ENCODE measurements at places on chromosomes 2 and 18. TPM values are rescaled to one million over a fixed set of nuclear protein-coding genes. Genes with fewer than 3 reads are reported as not detected.

GRCh38 chr2:49226360-49226759 lies 72.0 kb upstream of the FSHR start:
- no peak for DNase-seq

- no peak for DNase-seq
These were observed 187.3 kb upstream of the TNP1 start for GRCh38 chr2:217047209-217047608.

- DNase-seq: peak; percentile 67
These were observed at the start of gene CCDC178 for GRCh38 chr18:33440060-33441043. CCDC178 (minus strand) TSS chr18:33440721; CDS start chr18:33412088, 28,633 bp downstream.

DNA sequence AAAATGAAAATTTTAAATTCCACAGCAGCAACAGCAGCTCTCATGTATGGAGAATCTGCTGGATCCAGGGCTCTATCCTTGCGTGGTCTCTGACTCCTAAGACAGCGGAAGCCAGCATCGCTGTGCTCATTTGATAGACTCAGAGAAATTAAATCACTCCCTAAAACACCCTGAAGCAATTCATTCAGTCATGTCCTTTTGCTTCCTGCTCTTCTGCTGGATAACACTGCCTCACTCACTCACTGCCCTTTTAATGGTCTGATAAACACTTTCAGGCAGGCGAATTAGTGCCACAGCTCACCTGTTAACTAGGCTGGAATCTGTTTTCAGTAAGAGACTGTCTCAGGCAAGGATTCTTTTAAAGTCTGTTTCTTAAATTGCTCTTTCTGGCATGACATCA lies 10.0 kb downstream of the WIPF1 start:
- no peak for DNase-seq

DNA sequence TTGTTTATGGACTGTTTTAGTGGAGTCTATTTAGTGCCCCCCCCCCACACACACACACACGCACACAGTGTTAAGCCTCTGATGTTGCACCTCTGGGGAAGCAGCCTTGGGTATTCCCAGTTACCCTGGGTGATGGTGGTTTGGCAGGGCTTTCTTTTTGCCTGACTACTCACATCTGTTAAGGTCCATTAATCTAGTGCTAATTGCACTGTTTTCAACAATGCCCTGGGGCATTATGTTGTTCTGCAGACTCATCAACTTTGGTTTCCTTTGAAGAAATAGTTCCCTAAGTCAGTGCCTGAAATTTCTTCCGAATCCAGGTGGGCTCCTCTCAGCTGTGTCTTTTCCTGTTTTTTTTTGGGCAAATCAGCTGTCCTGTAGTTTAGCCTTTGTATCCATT lies 34.7 kb downstream of the SPOPL start:
- DNase-seq: peak; percentile 30

DNA sequence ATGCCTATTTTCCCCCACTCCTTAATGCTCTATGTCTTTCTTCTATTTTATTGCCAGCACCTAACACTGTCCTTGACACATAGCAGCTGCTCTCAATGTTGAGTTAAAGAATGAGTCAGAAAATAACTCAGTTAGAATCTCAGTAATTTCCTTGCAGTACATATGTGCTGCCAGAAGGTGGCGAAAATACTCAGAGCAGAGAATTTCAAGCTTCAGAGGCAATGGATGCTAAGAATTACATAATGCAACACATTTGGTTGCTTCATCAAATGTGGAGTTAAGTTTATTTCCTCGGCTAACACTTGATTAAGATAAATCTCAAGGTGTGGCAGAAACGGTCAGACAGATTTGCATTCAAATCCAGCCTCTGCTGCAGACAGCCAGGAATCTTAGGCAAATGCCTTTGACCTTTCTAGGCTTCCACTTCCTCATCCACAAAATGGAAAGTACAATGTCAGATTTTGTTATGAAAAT lies 105.6 kb downstream of the VSNL1 start:
- peak; percentile 83 for DNase-seq

DNA sequence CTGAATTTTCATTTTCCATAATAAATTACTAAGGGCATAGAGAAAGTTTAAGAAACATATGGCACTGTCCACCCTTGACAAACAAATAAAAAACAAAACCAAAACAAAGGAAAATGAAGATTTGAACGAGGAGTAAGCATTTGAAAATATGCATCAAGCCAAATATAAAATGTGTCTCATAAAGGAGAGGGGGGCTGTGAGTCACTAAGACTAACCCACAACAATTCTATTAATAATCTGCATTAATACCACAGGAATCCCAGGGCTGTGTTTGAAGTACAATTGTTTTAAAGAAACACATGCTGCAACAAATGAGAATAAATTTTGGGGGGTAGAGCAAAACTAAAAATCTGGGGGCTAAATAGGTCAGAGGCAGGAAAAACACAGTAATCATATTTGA lies 53.8 kb upstream of the STK17B start:
- DNase-seq: no peak

GRCh38 chr2:218296200-218296599 lies 3.9 kb upstream of the TMBIM1 start:
- DNase-seq: no peak

- DNase-seq: no peak
These were observed 555.5 kb upstream of the LRRTM4 start for GRCh38 chr2:78077633-78078032.

GRCh38 chr2:231717281-231718171 lies 9.2 kb downstream of the PTMA start:
- DNase-seq: peak; percentile 83

GRCh38 chr2:205696927-205697441 lies 14.7 kb downstream of the NRP2 start:
- no peak for DNase-seq

GRCh38 chr2:70007151-70007550 lies 45.7 kb upstream of the ASPRV1 start:
- no peak for DNase-seq

- no peak for DNase-seq
These were observed 108.8 kb upstream of the TRIB2 start for GRCh38 chr2:12607971-12608370.

- DNase-seq: no peak
These were observed 35.6 kb downstream of the EHBP1 start for GRCh38 chr2:62741127-62741526.

DNA sequence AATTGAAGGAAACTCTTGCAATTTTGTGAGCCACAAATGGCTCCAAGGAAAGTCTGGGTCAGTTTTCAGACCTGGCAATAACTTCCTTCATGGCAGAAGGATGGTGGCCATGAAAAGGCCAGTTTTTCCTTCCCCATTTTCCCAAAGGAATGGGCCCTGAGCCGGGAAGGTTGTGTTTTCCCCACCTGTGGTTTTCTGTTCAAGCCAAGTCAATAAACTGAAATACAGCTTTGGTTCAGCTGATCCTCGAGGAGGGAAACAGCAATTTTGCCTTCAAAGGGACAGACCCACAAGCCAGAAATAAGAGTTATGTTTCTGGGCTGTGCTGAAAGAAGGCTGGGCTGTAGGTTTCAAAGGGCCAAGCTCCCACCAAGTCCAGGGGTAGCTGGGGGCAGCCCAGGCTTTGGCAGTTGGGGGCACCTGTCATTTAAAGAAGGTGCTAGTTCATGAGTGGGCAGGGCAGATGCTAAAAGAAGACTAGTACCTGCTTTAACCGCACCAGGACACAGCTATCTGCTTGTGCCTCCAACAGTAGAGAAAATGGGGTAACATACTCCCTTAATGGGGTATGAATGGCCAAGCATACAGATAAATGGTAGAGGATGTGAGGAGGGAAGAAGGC lies 97.0 kb downstream of the TTC32 start:
- DNase-seq: no peak

DNA sequence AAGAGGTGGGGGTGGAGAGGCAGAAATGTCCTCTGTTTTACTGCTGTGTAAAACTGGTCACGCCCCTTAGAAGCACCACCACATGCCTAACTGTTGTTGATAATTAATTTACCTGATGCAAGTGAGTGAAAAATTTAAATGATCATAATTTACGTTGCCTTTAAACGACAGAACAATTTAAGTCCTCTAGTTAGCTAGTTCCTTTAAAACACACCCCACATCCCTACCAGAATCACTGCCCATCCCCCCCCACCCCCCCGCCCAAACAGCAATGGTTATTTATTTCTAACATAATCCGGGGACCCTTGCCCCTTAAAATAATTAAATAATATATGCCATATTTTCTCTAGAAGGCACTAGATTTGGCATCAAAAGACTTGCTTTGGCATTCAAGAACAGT lies 633 bp upstream of the PPIG start:
- DNase-seq: no peak

DNA sequence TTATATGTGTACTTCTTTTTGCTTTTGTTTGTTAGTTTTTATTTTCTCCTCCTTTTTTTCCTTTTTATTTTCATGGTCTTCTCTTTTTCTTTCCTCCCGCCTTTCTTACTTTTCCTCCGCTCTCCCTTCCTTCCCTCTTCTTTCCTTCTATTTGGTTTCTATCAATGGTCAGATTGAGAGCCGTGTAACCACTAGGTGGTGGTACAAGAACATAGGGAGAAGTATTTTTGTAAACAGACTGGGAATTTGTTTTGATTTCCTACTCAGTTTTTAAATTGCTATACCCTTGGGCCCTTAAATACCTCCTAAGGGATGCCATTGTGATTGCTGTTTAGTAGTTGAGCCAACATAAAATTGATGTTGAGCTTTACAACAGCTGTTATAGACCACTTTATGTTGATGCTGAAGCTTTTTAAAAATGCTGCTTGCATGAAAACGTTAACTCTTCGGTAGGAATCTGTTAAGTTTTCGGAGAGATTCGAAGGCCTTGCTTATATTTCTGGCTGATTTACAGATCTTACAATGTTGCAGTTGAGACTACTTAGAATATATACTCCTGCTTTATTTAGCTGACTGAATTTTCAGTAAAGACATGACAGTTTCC lies 124.2 kb downstream of the UBE2E3 start:
- DNase-seq: peak; percentile 73

GRCh38 chr2:100188326-100188725 lies 45.9 kb upstream of the AFF3 start:
- DNase-seq: no peak

DNA sequence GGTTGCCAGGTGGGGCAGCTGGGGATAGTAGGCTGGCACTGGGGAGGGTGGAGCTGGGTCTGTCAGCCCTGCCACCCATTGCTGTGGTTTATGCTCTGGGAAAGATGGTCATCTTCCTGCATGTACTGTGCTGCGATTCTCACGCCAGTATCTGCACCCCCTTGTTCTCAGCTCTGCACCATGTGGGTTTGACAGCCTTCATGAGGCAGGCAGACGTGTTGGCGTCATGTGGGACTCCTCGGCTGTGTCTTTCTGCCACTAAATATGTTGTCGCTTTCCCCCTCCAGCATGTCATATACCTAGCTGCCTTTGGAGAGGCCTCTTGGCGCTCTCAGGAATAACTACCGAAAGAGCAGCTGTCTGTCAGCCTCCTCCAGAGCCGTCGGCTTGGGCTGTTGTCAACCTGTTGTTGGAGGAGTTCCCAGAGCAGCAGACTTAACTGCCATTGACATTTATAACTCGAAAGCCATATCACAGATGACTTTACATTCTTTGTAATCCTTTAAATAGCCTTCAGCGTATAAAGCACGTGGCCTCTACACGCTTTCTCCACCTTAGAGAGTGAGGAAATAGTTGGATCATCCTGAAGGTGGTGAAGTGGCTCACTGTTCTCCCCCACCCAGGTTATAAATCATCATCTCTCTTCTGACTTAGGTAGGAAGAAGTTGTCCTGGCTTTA lies 80.4 kb upstream of the MGAT5 start:
- no peak for DNase-seq

GRCh38 chr2:85999061-85999831 lies 106.4 kb downstream of the POLR1A start:
- DNase-seq: peak; percentile 42

- DNase-seq: no peak
These were observed 299.1 kb downstream of the SETBP1 start for GRCh38 chr18:44979748-44980147.

Gene PCARE
- total RNA-seq: not detected

Gene ASTL
- total RNA-seq: not detected

Gene SOX11
- 75.1 TPM for total RNA-seq

Gene TRIM43
- not detected for total RNA-seq

Gene RGPD6
- total RNA-seq: 30.8 TPM

Gene ANKRD44
- 22.2 TPM for total RNA-seq
